ENCODE measurements at places on chromosomes 2 and 18.

DNA sequence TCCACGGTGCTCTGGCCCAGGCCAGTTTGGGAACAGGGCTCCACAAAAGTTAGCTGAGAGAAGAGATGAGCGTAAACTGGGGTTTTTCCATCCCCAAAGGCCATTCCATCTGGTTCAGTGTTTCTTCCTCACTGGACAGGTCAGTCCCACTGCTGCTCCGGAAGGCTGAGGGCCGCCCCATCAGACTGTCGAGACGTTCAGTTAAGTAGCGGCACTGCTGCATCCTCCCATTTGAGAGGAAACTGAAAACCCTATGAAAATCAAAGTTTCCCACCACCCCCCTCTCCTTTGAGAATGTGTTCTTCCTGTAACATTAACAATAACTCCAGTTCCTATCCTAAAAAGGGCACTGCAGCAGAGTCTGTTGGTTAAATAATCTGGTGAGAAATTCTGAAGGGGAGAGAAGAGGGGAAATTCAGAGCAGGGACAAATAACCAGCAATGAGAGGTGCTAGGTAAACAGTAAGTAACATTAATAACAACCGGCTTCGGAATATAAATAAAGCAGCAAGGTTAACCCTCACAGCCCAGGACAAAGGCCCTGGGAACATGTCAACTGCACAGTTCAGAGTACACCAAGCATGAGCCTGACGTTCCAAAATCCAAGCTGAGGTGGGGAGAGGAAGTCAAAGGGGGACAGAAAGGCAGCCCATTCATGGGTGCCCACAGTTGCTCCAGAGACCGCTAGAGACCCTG, 55.4 kb downstream of the UXS1 start:
- DNase-seq = no peak

GRCh38 chr18:13275075-13275474, 56.5 kb downstream of the LDLRAD4 start:
- DNase-seq = no peak

DNA sequence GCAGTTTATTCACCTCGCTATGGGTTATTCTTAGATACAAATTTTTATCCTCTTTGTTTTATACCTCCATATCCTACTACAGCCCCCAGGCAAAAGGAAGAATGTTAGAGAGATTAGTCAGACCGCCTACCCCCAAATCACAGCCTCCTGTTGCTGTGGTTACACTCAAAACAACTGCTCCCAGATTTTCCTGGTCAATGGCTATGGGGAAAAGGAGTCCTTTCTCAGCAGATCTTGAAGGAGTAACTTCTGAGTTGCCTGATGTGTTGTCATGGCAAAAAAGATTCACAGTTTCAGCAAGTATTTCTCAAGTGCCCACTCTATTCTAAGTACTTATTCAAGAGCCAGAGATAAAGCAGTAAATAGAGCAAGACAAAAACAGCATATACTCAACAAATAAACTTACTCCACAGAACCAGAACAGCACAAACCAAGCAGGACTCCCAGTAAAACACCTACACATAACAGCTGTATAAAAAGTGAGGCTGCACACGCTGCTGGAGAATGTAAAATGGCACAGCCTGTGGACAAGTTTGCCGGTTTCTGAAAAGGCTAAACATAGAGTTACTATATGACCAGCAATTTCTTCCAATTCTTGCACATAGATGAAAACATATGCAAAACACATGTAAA, 104.8 kb downstream of the NOL10 start:
- no peak for DNase-seq

DNA sequence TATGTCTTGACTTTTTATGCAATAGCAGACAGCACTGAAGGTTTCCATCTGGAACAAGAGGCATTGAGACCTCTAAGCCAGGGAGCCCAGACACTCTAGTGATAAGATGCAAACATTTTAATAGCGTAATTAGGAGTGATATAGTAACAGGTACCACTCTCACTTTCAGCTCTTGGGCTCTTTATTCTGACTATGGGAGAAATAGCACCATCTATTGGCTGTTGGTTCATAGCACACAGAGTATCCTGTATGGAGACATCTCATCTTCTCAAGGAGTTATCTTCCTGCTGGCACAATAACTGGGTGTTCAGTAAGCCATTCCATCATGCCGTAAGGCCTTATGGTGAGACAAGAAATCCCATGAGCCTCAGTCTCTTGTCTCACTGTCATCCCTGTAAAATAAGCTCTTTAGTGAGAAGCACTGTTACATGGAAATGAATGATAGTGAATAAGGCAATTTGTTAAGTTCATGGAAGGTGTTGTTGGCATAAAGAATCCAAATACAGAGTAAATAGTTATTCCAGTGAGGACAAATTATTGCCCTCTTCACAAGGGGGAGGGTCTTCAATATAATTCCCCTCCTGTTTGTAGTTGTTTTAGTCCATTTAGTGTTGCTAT, 48.3 kb downstream of the THUMPD2 start:
- no peak for DNase-seq

DNA sequence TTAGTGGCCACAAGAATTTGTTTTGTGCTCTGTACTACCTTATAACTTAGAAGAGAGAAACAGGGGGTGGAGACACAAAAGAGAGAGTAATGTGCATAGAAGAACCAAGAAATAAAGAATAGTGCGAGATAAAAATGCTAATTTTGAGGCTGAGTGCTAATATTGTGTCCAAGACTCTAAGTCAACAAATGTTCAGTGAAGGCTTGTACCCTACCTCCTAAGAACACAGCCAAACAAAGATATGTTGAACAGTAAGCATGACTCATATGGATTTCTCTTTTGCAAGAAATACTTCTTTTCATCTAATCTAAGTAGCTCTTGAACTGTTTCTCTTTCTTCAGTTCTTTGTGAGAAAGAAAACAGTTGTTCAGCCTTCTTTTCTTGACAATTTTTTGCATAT, 45.2 kb downstream of the GAREM1 start:
- no peak for DNase-seq

DNA sequence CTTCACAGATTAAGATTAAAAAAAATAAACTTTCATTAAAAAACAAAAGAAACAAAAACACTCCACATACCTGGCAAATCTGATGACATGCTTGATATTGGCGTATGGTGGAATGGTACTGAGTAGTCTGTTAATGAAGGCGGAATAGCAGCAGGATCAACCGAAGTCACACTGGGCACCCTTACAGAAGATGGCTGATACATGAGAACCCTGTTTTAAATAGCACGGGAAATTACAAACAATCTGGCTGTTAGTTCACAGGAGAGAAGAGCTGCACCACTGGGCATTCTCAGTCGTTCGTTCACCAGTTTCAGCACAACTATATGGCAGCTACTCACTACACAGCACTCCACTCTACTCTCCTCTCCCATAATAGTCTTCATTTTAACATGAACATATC, 64.0 kb upstream of the ST8SIA5 start:
- no peak for DNase-seq

GRCh38 chr18:57743008-57743407, 60.1 kb downstream of the ATP8B1 start:
- DNase-seq = no peak

- no peak for DNase-seq
Observed at GRCh38 chr2:241763551-241764274, 12.9 kb upstream of the GAL3ST2 start.

- no peak for DNase-seq
Observed at GRCh38 chr18:46920067-46920466, 2.7 kb downstream of the KATNAL2 start.

DNA sequence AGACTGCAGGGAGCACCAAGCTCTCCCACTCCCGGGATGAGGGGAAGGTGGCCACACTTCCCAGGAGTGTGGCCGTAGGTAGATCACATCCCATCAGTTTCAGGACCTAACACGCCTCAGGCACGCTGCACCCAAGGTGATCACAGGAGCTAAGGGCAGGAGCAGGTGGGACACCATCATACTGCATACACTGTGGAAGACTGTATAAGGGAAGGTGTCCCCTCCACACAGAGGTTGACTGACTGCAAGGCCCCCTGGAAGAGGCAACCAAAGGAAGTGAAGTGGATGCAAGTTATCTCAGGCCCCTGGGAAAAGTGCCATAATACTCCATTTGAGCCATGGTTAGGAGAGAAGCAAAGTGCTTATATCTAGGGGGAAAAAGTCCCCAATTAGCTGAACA, 351.9 kb upstream of the SMIM21 start:
- DNase-seq = no peak

DNA sequence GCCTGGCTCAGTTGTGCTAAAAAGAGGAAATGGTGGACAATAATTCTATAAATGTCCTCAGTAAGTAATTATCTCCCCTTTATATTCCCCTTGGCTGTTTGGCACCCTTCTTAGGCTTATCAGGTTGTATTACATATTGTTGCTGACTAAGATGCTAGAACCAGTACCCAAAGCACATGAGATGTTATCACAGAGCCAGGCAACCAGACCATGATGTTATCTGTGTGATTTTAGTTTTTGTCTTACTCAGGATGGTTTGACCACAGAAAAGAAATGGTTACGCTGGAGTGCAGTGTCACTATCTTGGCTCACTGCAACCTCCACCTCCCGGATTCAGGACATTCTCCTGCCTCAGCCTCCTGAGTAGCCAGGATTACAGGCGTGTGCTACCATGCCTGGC, 15.2 kb downstream of the R3HDM1 start:
- DNase-seq = no peak

DNA sequence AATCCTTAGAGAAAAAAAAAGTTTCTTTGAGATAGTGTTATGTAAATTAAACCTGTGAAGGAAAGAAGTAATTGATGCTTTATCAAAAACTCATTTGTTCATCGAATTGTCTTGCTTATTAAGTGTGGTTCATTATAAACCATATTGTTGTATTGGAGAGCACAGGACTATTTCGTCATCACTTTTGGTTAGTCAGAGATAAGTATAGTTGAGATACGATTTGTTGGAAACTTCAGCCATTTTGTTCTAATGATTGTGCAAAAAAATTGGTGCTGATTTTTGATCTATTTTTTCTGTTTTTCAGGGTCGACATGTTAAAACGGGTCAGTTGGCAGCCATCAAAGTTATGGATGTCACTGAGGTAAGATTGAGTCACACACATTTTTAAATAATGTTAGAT, 92.9 kb downstream of the MAP4K4 start:
- DNase-seq = no peak

- DNase-seq = no peak
Observed at GRCh38 chr2:68230241-68231060, 21.9 kb downstream of the PPP3R1 start.

DNA sequence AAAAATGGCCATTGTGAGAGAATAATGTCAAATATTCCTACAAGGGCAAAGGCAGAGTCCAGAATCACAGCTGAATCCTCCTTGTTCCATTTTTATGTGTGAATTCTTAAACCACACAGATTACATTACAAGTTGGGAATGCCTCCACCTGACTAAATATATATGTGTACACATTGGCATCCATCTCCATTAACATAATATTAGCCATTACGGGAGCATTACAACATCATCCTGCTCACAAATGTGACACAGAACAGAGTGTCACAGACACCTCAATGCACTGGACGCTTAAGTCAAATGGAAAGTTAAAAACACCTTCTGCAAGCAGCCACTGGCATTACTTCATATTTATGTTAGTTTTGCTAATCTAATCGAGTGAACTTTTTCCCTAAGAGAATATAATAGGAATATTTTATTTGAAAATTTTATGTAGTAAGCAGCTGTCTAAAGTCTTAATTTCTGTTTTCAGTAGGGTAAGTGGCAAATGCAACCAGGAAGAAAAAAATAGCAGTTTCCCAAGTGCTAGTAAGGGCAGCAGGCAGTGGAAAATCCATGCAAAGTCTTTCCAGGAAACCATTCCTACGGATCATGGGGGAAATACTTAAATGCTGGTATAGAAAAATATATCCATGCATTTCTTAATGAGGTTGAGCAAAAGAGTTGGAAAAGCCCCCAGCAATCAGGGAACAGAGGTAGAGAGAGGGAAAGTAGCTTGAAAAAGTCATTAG, 255.6 kb downstream of the OSR1 start:
- no peak for DNase-seq

DNA sequence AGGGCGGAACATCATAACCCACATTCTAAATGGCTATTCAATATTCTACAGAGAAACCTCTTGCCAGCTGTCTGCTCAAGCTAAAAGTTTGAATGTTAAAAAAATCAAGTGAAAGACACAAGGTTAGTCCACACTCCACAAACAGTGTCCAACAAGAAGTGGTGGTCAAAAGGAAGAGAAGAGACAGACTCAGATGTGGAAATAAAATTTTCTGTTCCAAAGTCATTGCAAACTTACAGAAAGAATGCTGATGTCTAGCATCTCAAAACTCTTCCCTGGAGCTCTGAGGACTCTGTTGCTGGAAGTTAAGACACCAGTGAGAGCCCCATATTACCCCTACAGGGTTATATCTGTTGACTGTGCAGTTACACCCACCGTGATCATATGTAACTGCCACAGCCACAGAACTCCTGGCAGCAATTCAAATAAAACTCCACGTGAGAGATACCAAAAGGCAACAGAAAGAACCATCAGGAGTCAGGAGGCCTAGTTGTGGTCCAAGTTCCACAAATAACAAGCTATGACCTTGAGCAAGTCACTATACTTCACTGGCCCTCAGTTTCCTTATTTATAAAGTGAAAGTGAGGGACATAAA, 60.9 kb downstream of the AAK1 start:
- no peak for DNase-seq

DNA sequence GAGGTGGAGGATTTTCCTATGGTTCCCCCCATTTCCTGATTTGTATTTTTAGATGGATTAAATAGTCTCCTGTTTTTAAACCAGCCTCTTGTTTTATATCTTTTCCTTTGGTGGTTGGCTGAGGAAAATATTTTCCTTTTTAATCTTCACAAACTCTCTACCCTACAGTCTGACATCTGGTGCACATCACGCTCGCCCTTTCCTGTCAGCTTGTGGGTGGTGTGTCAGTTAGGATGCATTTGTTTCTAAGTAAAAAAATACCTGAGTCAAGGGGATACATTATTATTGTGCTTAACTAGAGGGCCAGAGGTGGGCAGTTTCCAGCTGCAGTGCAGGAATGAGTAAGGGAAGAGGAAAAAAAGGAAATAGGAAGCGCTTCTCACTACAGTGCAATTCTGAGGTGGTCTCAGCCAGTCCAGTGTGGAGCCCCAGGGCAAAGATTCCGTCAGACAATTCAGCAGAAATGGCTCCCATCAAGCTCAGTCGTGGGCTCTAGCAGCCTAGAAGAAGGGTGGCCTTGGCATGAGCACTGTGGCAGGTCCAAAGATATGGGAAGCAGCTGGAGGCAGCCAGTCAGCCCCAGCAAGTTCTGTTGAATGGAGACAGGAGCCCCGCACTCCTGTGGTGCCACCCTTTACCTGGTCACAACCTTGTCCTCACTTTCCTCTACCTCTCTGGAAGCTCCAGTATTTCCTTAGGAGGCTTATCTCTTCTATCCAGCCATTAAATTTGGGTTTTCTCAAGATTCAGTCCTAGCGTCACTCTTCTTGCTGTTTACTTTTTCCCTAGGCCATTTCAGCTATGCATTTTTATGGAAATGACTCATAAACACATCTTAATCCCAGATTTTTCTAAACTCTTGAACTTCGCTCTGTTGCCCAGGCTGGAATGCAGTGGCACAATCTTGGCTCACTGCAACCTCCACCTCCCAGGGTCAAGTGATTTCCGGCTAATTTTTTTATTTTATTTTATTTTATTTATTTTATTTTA, 18.5 kb downstream of the SFTPB start:
- DNase-seq = no peak

GRCh38 chr18:78979056-78979729, 425 bp upstream of the SALL3 start:
- no peak for DNase-seq

All from stimulated activated CD8-positive, alpha-beta memory T cell treated with anti-CD3 and anti-CD28 coated beads, Interleukin-15, amount 100 ng/mL, for 4 hours (primary cell).